Fibroblast of villous mesenchyme (primary cell): ENCODE measurements at places on chromosomes 1 and 21. TPM values are rescaled to one million over a fixed set of nuclear protein-coding genes. Genes with fewer than 3 reads are reported as not detected.

DNA sequence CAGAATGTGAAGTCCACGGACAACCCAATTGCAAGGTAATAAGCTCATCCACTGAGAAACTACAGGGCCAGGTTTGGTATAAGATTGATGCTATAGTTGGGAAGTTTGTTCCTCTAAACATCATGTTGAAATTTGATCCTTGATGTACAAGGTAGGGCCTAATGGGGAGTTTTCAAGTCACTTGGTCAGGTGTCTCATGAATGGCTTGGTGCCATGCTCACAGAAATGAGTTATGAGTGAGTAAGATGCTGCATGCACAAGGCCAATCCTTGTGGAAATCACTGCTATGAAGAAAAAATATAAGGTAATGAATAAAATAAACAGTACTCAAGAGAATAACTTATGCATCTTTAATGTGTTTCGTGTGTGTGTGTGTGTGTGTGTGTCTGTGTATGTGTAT is 1891.2 kb downstream of the NCAM2 start:
- no peak for DNase-seq

DNA sequence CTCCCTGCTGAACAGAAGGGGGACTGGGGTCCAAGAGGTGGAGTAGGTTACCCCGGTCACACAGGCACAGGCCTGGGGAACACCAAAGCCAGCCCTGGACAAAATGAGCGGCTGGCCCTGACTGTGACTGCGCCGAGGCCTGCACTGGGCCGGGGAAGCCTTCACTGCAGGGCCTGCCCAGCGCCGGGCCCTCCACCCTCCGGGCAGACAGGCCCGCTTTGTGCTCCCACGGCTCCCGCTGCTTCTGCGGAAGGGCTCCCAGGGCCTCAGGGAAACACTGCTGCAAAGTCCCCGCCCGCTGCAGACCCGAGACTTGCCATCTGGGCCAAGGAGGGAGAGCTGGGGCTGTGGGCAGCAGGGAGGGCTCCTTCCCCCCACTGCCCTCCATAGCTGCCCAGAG is 35.3 kb downstream of the MEGF6 start:
- no peak for DNase-seq

- DNase-seq, result no peak
Measured at GRCh38 chr1:180577361-180577760, 18.6 kb downstream of the OVAAL start.

Gene SELP
- not detected in 2 replicates for total RNA-seq

Gene UBE2U
- total RNA-seq, result not detected in 2 replicates

GRCh38 chr1:12181568-12181967 is 14.8 kb downstream of the TNFRSF1B start:
- DNase-seq, result no peak

- peak; percentile 26 for DNase-seq
Measured at GRCh38 chr1:84972377-84972987, 24.4 kb downstream of the MCOLN2 start.

Gene NLRP3
- total RNA-seq, result 0.43 and 0.97 TPM in 2 replicates

DNA sequence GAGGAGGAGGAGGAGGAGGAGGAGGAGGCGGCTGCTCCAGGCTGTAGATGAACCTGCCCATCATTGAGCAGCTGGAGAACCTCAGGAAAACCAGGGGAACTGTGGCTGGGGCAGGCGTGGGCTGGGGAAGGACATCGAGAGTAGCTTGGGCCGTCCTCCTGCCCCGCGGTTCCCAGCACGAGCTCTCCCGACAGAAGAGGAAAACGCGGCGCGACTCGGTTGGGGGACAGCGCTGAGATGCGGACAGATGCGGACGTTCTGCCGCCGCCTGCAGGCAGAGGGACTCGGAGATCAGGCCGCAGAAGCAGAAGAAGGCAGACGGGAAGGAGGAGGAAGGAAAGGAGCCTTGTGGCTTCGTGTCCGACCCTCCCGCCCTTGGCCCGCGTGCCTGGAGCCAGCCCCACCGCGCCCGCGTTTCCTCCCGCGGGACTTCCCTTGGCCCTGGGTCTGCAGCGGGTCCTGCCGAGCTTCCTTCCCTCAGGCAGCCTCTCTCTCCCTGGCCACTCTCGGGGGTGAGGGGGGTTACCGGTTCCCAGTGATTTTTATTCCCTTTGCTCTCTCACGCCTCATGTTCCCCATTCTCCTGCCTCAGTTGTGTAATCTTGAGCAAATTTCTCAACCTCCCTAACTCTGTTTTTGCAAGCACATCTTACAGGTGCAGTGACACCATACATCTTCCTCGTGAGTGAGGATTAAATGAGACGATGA is 1.7 kb upstream of the TNFRSF9 start:
- DNase-seq, result peak; percentile 62

Gene CELA3A
- total RNA-seq, result not detected in 2 replicates

Gene GSTM5
- 5.8 and 9.1 TPM in 2 replicates for total RNA-seq

DNA sequence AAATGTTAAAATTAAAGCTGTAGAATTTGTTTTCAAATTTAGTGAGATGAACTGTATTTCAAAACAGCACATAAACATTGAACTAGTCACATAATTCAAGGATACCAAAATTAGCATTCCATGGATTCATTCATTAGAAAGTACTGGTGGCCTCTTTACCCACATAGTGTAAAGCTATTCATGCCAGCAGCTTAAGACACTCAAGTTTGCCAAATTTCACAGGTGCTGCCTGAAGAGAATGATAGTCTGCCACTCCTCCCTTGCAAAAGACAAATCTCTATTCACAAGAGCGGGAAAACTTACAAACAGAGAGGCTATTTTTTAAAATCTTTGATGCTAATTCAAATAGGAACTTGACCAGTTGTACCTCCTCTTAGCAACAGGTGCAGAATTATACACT is 337.0 kb downstream of the BRINP3 start:
- DNase-seq, result no peak

DNA sequence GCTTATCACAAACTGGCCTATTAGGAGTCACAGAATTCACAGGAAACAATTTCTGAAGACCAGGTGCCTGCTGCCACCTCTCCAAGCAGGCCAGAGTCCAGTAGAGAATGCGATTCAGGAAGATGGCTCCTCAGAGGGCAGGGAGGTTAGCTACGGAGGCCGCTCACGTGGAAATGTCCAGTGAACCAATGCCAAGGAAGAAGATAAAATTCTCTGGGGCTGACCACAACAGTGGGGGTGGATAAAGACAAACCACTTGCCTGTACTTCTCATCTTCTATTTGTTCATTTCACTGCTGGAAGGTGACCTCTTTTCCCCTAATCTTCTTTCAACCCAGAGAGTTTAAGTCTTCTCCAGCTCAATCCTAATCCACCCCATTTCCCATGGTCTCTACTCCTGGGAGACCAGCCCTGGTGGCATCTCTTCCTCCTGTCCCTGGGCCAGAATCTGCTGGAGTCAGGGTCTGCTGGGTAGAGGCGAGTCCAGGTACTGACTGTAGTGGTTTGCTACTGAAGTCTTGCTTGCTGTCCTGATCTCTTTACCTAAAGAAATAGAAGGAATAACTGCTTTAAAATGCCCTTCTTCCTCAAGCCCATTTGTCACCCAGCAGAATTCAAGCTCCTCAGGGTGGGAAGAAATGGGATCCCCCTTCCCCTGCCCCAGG is 3.2 kb downstream of the PSRC1 start:
- DNase-seq, result no peak

DNA sequence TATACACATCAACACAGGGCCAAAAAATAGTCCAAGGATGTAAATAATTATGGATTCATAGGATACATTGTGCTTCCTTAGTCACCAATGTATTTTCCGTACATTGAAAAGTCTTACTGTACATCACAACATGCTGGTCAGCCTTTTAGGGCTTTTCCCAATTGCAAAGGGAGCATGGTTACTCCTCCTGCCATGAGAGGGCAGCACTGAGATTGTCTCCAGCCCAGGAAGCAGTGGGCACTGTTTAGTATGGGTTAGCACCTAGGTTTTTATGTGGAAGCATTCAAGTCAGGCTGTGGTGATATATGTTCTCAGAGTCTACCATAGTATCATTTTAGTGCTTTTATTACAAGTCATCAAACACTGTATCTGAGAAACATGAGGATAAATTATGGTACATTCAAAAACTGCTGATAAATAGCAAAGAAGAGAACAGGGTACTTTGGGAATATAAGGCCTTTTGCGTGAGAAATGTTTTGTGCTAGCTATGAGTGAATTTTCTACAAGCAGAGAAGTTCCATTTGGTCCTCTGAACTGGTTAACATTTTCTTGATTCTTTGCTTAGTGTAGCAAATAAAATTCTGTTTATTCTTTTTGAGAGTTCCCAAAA is 34.0 kb downstream of the ST6GALNAC5 start:
- peak; percentile 51 for DNase-seq

Gene OSCP1
- 6.0 and 8.1 TPM in 2 replicates for total RNA-seq

GRCh38 chr21:46385846-46386733 is 62.1 kb downstream of the PCNT start:
- DNase-seq, result peak; percentile 19

GRCh38 chr1:208074353-208074752 is 163.4 kb upstream of the CD34 start:
- no peak for DNase-seq

Gene SPAG17
- total RNA-seq, result 0.32 TPM in 1 of 2 replicates, not detected in the other

Gene TMEM82
- not detected in 2 replicates for total RNA-seq

DNA sequence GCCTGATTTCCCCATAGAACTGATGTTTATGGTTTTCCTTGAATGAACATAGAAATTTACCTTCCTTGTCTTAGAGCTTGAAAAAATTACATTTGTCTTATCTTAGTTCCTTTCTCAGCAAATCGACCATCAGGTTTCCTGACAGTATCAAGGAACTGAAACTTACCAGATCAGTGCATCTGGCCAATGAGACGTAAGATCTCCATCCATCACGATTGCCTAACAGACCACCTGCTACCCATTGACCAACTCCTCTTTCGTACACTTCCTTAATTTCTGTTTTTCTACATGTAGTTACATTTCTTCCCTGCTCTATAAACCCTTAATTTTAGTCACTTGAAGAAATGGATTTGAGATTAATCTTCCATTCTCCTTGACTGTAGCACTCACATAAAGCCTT is 57.4 kb upstream of the TMPRSS15 start:
- DNase-seq, result no peak

DNA sequence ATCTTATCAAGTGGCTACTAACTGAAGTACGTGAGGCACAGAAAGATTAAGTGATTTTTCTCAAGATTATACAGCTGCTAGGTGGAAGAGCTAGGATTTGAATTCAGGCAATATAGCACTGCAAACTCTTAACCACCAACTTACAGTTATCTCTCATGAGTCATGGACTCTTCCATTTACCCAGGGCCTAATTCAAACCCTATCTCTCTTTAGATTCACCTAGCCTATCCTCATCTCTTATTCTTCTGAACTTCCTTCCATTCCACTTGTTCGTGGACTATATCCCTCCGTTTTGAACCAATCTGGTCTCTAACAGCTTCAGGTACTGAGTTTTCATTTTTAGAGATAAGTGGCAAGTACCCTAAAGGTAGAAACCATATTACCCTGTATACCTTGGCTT is 92.8 kb upstream of the DMRTA2 start:
- DNase-seq, result no peak

Gene HOOK1
- not detected in 2 replicates for total RNA-seq

Gene USP48
- total RNA-seq, result 42.5 and 52.2 TPM in 2 replicates

Gene NPPA
- 0.32 TPM in 1 of 2 replicates, not detected in the other for total RNA-seq

Gene LENEP
- total RNA-seq, result 0.32 and 0.43 TPM in 2 replicates

Gene S100A1
- not detected in 2 replicates for total RNA-seq

Gene PLEKHA6
- total RNA-seq, result 2.9 and 3.9 TPM in 2 replicates

Gene BSND
- total RNA-seq, result not detected in 2 replicates

DNA sequence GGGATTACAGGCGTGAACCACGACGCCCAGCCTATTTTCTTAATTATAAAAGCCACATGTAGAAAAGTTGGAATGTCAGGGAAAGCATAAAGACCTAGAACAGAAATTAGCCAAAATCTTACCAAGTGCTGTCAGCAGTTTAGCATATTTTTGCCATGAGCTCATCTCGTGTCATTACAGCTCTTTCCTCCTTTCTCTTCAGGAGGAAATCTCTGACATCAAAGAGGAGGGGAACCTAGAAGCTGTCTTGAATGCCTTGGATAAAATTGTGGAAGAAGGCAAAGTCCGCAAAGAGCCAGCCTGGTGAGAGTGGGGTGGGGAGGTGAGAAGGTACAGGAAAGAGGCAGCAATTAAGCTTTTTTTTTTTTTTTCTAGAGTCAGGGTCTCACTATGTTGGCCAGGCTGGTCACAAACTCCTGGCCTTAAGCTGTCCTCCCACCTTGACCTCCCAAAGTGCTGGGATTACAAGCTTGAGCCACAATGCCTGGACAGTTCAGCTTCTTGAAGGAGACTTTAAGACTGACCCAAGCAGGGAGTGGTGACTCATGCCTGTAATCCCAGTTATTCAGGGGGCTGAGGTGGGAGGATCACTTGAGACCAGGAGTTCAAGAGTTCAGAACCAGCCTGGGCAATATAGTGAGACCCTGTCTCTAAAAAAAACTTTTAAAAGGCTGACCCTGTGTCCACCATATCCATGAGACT is 8.4 kb upstream of the BGLAP start:
- DNase-seq, result peak; percentile 81

DNA sequence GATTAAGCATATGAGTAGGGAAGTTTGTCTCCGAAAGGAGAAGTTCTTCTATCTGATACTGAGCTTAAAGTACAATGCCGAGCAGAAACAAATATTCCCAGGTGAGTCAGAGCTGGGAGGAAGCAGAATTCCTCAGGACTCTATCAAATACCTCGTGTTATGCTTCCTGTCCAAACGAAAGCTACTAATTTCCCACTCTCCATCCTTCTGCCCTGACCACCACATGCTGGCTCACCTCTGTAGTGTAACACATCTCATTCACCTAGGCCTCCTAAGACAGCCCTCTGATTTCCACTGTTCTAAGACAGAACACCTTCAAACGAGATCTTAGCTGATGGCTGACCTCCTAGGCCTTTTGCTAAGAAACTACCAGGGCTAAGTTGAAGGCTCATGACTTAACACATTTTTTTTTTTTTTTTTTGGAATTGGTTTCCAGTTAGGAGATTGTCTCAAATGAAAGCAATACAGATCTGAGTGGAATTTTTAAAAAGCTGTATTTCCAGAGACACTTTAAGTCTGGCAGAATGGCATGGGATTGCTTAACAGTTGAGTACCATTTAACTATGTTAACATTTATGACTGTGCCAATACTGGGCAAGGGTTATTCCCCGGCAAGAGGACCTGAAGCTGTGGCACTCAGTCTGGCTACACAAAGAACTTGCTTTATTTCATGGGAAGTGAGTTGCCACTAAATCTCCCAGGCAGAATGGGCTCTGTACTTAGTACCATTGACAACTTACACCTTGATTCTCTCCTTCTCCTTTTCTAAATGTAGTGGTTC is 583.4 kb downstream of the DPYD start:
- no peak for DNase-seq

Gene NBPF19
- total RNA-seq, result 18.0 and 22.9 TPM in 2 replicates

Gene C1orf226
- total RNA-seq, result under 0.01 and 0.86 TPM in 2 replicates

DNA sequence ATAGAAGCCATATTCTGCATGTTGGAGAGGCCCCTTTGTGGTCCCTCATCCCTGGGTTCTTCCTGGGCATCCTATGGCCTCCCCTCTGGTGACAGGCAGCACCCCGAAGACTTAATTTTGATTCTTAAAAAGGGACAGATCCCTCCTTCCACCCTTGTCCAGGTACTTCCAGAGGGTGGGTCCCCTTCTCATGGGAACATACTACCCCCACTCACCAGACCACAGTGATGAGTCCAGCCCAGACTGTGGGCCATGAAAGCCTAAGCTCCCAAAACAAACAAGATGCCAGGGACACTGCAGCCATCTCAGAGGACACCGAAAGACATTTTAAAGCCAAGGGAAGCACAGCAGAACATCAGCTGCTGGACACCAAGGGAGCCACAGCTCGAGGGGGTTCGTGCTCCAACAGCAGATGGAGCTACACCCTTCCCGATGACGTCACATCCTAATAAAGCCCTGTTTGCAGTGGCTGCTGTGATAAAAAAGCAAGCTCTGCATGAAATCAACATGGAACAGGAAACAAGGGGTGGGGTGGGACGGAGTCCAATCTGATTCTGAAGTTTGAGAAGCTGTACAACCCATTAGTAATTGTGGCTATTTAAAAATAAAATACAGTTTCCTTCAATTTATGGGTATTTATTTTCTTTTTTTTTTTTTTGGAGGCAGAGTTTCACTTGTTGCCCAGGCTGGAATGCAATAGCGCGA is 32.4 kb downstream of the GNB1 start:
- DNase-seq, result peak; percentile 97
